ENCODE measurements at places on chromosomes 1 and 21.

DNA sequence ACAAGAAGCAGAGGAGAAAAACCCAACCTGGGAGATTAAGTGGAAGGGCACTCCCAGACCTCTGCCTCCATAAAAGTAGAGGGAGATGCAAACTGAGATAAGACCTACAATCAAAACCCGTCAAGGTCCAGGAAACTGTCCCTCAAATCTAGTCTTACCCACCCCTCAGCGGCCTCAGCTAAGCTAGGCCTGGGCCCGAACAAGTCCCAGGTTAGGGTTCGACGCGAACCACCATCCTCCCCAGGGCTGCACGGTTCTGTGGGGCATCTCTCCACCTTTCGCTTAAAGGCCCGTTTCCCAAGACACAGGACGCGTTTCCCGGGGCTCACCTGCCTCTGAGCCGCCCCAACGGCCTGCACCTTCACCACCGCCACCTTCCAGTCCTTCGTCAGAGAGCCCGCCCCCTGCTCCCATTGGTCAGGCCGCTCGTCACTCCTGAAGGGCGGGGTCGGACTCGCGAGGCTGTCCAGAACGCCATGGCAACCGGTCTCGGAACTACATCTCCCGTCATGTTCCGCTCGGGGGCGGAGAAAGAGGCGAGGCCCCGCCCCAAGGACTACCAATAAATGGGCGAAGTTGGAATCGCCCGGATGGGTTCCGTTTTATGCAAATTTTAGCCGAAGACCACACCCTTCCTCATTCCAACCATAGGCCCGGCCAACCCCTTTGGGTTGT lies at the start of gene CRYZL1:
CRYZL1 (minus strand) TSS at position 390 of the 675 bp plus-strand sequence. CDS start 10,190 bp downstream, outside the sequence.
- peak; percentile 100 for DNase-seq

DNA sequence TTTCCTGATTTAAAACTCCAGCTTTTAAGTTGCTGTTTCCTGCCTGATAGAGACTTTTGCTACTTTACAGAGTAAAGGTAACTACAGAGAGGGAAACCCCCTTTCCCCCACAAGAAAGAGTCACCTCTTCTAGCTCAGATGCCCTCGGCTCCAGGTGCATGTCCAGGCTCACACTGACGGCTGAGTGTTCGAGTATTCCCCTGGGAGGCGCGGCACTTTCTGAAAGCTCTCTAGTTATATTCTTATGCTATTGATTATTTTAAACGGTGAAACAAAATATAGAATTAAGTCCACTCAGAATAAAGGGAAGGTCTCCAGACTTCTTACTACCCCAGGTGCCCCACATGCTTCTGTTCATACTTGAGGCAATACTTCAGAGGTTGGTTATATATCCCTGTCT lies 160.3 kb upstream of the FMN2 start:
- DNase-seq, result no peak

DNA sequence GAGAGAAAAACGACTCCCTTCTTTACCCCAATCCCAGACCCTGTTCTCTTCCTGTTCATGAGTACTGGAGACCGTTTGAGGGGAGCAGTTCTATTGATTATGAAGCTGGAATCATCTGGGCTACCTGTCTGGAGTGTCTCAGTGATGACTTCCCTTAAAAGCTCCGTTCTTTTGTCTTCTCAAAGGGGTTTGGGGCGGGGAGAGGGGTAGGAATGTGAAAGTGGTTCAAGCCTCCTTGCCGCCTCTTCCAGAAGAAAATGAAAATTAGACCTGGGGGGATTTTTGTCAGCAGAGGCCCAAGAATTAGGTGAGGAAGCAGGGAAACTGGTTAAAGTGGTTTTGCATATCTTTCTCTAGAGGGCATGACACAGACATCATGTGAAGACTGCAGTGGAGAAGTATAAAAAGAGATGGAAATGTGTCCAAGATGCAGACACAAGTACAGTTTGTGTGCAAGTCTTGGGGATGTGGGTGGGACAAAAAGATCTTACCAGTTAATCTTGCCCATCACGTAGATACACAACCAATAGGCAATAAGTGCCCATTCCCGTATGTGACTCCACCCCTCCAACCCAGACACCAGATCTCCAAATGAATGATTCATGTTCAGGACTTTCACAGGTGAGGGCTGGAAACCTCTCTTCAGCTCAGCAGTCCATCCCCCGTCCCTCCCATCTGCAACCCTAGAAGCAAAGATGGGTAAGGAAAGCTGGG lies 470 bp upstream of the MTMR11 start:
- no peak for DNase-seq

- no peak for DNase-seq
Measured at GRCh38 chr1:211485480-211485857, 6.5 kb downstream of the RD3 start.

GRCh38 chr1:195754874-195755273 lies 853.4 kb downstream of the KCNT2 start:
- DNase-seq, result no peak

DNA sequence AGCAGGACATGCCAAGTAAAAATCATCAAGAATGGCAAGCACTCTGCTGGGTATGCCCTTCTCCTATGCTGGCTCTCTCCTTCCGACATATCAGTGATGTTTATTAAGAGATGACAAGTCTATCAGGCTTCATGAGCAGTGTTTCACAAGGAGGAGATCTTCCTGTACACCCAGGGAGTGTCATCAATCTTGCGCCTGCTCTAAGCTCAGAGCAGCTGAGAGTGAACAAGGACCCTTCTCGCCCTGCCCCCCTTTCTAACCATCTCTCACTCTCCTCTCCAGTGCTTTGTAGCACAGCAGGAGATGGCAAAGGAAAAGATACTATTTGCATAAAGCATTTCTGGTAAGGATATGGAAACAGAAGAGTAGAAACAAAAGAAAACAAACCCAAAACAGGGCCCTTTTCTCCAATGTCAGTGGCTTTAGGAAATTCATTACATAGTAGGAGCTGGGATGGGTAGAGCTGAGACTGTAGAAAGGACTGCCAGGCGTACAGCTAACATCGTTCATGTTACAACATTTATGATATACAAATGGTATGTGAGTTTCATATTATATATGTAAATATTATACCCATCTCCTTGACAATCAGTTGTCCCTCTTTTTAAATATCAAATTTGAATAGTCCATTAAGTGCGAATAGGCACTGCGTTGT lies 201.7 kb downstream of the NUF2 start:
- DNase-seq, result no peak

- DNase-seq, result no peak
Measured at GRCh38 chr1:156589546-156589945, 2.0 kb upstream of the NAXE start.

GRCh38 chr1:102593276-102593675 lies 515.0 kb downstream of the COL11A1 start:
- no peak for DNase-seq

DNA sequence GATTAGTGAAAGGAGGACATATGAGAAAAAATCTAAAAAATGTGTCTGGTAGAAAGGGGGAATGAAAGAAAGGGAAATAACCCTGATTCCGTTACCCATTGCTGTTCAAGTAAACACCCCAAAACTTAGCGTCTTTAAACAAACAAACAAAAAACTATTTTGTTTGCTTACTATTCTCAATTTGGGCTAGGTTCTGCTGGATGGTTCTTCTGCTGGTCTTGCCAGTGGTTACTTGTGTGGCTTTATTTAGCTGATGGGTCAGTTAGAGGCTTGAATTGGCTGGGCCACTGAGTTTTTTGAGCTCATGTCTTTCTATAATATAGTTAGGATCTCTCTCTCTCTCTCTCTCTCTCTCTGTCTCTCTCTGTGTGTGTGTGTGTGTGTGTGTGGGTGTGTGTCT lies 112.1 kb downstream of the GRIK1 start:
- DNase-seq, result no peak

DNA sequence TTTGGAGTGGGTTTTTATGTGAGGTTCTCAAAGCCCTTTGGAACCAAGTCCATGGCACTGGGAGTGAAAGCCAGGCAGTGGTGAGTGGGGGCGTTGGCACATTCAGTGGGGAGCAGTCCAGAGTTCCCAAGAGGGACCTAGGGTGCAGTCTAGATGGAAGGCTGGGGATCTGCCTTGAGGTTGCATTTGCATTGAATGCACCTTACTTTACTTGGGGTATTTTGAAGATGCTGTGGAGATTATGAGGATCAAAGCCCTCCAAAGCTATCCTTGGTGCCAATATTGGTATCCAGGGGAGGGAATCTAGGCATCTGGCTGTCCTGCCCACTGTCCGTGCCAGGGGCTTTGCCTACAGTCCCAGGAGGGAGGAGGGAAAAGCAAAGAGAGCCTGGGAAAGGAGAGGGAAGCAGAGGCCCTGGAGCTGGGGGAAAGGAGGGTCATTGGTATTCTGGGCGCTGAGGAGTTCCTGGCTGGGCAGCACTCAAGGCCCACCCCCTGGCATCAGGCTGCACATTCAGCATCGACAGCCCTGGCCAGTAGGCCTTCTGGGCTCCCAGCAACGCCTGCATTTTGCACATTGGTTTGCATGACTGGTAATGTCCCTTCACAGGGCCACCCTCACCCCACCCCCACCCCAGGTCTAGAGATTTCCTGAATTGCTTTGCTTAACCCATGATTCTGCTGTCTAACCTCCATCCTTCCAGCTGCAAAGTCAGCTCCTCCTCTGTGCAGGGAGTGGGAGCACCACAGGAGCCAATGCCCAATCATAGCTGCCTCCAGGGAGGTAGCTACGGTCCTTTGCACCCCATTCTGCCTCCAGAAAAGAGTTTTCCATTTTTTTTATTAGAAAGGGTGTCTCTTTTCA lies 843 bp upstream of the BCAN start:
- no peak for DNase-seq

DNA sequence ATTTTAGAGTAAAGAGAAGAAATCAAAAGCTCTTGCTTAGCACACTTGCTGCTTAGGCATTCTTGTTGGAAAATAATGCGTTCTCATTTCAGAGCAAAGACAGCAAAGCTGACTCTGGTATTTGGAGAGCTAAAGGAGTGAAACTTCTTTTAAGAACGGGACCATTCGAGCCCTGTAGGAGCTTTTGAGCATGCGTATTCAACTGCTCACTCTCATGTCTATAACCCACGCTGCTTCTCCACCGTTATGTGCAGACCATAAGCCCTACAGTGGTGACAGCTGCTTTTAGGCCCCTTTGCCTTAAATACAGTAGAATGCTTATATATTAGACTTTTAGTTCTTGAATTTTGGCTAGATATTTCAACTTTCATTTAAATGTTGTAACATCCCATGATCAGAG lies 214.2 kb upstream of the CACYBP start:
- DNase-seq, result no peak

GRCh38 chr1:7375781-7376660 lies 395.1 kb upstream of the VAMP3 start:
- DNase-seq, result no peak

- DNase-seq, result no peak
Measured at GRCh38 chr1:64484651-64485050, 14.7 kb downstream of the CACHD1 start.

GRCh38 chr1:174023440-174023839 lies 1.3 kb upstream of the RC3H1 start:
- peak; percentile 50 for DNase-seq

DNA sequence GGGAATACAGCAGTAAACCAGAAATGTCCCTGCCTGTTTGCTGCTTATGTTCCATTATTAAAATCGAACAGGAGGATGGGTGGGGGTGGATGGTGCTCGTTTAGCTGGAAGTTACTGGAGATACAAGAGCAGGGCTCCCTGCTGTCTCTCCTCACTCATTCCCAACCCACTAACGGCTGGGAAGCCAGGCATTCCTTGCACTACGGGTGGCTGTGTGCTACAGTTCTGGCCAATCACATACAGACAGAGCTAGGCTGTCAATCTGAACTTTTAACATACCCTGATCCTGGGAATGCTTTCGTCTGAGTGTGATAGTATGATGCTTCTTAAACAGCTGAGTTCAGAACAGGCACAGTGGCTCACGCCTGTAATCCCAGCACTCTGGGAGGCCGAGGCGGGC lies 7.0 kb downstream of the SIPA1L2 start:
- no peak for DNase-seq

- no peak for DNase-seq
Measured at GRCh38 chr1:166350490-166350889, 183.7 kb upstream of the FAM78B start.

GRCh38 chr1:200959411-200959921 lies 64.0 kb downstream of the KIF21B start:
- no peak for DNase-seq

DNA sequence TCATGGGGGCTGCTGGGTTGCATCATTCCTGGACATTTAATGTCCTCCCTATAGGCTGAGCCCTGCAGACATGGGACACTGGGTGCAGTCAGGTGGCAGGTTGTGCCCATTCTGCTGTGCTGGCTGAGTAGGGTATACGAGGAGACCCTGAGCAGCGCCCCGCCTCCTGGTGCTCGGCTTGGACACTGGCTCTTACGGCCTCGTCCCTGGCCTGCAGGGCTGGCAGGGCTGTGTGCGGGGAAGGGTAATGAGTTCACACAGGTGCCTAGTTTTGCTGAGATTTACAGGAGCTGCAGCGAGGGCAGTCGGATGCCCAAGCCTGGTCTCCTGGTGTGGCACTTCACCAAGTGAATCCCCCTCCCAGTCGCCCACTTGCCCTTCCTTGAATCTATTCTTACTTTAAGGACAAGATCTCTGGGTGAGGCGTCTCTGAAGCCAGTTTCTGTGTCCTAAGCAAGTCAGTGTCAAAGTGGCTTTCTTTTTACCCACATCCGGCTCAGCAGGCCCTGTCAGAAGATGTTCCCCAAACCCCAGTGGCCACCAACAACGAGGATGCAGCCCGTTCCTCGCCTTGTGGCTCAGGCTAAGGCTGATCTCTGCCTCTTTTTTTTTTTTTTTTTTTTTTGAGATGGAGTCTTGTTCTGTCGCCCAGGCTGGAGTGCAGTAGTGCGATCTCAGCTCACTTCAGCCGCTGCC lies 73.2 kb downstream of the MAN1C1 start:
- DNase-seq, result no peak

DNA sequence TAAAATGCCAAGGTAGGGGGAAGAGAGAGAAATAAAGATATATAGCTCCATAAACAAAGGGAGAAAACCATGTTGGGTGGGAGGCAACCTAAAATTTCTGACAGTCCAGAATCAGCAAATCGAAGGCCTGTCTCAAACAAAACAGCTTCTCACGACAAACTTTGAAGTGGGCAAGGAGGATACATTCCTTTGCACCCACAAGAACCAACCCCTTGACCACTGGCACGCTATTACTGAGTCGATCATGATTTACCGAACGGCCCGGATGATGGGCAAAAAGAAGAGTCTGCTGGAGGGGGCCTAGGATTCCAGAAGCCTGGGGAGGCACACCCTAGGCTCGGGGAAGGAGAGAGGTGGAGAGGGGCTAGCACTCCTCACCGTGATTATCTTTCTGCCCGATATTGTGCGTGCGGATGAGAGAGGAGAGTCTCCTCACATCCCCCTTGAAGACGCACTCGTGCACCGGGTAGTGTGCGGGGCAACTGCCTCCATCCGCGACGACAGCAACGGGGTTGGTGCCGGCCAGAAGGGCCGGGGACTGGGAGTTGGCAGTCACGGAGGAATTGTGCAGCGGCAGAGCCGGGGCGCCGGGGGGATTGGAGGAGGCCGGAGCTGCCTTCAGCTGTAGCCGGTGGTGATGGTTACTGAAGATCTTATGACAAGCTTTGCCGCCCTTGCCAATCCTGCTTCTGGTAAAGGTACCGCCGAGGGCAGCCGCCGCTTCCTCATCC lies 756 bp downstream of the ANKRD13C start:
- DNase-seq, result peak; percentile 57

GRCh38 chr1:162632217-162632666 lies at the start of gene DDR2:
DDR2 (plus strand) TSS chr1:162632464; CDS start chr1:162719064, 86,600 bp downstream.
- DNase-seq, result no peak

- DNase-seq, result no peak
Measured at GRCh38 chr1:93221913-93222312, 41.4 kb downstream of the CCDC18 start.

GRCh38 chr1:154777154-154777553 lies 92.9 kb downstream of the KCNN3 start:
- no peak for DNase-seq

- DNase-seq, result no peak
Measured at GRCh38 chr1:50371749-50372148, 51.5 kb downstream of the DMRTA2 start.
